Naive thymus-derived CD8-positive, alpha-beta T cell (primary cell): ENCODE measurements at places on chromosomes 1 and 21.

DNA sequence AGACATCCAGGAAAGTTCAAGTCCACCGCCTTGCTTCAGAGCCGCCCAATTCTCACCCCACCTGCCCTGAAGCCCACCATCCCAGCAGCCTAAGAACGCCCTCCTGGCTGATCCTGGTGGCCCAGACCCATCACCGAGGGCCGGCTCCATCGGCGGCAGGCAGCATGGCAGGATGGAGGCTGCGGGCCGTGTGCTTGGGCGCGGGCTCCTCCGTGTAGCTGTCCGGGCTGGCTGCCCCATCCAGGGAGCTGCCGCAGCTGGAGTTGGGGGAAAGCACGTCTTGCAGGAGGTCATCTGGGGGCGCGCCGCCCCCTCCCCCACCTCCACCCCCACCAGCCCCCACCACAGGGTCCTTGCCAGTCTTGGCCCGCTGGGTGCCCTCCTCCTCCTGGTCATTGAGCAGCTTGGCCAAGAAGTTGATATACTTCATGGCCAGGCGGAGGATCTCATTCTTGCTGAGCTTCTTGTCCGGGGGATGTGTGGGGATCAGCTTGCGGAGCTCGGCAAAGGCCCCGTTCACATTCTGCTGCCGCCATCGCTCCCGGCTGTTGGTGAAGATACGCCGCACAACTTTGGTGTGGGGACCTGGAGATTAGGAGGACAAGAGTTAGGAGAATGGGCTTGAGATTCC lies 12.3 kb downstream of the TAL1 start:
- no peak for DNase-seq

DNA sequence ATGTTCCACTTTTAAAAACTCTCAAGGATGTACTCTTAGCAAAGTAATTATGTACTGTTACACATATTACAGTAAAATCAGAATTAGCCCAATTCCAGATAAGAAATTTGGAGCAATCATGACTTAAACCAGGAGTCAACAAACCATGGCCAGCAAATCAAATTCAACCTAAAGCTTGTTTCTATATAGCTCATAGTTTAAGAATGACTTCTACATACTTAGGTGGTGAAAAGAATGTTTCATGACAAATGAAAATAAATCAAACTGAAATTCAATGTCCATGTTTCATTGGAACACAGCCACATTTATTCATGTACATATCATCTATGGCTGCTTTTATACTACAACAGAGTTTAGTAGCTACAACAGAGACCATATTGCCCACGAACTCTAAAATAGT lies 35.1 kb downstream of the FRRS1 start:
- no peak for DNase-seq

GRCh38 chr1:167601442-167602383 lies 28.3 kb upstream of the RCSD1 start:
- DNase-seq: no peak

DNA sequence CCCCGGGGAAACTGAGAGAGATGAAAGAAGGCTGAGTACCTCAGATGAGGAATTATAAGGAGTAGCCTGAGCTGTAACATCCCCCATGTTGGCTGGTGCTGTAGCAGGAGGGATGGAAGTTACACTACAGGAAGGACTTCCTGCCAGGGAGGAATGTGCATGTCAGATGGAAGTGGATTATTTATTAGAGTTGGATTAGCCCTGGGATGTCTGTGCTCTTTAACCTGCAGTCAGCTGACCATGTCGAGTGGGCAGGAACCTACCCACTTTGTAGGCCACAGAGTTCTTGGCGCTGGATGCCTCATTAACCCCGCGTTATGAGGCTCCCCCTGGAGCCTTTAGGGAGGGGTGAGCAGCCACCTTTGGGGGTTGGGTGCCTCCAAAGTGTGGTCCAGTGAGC lies 757 bp upstream of the SEMA4A start:
- DNase-seq: no peak

DNA sequence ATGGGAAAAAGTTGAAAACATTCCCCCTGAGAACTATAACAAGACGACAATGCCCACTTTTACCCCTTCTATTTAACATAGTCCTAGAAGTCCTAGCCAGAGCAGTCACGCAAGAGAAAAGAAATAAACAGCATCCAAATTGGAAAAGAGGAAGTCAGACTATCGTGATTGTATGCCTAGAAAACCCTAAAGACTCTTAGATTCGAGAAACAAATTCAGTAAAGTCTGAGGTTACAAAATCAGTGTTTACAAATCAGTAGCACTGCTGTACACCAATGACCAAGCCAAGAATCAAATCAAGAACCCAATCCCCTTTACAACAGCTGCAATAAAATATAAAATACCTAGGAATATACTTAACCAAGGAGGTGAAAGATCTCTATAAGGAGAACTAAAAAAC lies 72.4 kb downstream of the POU2F1 start:
- no peak for DNase-seq

DNA sequence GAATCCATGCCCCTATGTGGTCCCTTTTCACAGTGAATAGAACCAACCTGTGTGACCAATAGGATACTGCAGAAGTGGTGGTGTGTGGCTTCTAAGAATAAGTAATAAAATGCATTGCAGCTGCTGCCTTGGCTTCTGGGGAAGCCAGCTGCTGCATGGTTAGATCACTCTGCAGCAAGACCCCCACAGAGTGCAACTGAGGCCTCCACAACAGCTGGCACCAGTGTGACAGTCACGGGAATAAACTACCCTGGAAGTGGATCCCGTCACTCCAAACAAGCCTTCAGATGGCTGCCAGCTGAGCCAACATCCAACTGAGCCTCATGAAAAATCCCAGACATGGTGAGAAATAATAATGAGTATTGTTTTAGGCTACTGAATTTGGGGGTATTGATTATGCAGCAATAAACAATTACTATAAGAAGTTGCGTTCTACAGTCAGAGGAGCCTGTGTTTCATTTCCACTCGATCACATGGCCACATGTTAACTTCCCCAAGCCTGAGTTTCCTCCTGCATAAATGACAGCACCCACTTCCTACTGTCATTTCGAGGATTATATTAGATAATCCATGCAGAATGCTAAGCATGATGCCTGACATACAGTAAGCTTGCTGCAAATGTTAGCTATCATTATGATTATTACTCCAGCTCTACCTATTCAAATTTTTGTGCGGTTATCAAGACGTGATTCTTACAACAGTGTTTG lies 20.8 kb upstream of the COG2 start:
- DNase-seq: no peak

DNA sequence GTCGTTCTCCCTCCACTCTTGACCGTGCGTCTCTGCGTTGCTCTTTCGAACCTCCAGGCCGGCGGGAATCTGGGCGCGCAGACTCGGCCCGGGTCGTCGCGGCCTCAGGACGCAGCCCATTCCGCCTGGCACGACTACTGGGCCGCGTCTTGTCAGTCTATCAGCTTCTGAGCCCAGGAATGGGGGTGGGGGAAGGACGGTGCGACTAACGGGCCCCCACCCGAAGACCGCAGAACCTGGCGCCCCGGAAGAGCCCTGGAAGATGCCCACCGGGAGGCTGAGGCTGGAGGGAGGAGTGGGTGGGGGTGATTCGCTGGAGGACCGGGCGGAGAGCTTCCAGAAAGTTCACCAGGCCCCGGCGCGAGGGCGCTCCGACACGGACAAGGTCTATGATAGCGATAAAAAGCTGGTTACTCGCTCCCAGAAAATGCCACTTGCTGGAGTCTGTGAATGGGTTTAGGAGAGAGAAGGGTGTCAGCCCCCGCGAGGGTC lies 1.7 kb upstream of the DMRTA2 start:
- no peak for DNase-seq

- no peak for DNase-seq
Measured at GRCh38 chr1:9882296-9882944, 27.6 kb downstream of the CTNNBIP1 start.

- no peak for DNase-seq
Measured at GRCh38 chr1:51924455-51924854, 45.9 kb upstream of the NRDC start.

DNA sequence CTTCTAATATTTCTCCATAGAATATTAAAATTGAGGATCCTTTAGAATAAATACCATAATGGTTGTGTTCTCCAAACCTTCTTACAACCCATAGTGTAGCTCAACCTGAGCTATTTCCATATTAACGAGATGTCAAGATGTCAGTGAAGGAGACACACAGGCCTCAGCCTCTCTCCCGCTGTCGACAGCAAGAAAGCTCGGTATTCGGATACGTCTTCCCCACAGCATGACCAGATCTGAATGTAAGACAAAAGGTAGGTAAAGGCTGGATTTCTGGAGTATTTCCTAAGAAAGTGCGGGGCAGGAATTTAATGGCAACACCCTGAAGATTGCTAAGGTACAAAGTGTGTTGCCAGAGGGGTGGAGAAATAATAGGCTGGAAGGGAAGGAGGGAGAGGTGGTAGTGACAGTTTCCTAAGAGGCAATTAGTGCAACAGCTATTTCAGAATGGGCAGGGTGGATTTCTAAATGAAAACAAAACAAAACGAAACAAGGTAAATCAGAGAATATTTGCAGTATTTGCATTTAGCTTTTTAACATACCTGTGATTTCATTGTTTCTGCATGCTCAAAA lies 1.7 kb downstream of the ADSS2 start:
- no peak for DNase-seq
